CD4-positive, alpha-beta T cell treated with Interleukin-6 at 100 ng/mL for 8 hours (primary cell): ENCODE measurements at places on chromosomes 1 and 21.

- no peak for DNase-seq
These were observed 664 bp downstream of the SLAMF1 start for GRCh38 chr1:160646180-160646579.

DNA sequence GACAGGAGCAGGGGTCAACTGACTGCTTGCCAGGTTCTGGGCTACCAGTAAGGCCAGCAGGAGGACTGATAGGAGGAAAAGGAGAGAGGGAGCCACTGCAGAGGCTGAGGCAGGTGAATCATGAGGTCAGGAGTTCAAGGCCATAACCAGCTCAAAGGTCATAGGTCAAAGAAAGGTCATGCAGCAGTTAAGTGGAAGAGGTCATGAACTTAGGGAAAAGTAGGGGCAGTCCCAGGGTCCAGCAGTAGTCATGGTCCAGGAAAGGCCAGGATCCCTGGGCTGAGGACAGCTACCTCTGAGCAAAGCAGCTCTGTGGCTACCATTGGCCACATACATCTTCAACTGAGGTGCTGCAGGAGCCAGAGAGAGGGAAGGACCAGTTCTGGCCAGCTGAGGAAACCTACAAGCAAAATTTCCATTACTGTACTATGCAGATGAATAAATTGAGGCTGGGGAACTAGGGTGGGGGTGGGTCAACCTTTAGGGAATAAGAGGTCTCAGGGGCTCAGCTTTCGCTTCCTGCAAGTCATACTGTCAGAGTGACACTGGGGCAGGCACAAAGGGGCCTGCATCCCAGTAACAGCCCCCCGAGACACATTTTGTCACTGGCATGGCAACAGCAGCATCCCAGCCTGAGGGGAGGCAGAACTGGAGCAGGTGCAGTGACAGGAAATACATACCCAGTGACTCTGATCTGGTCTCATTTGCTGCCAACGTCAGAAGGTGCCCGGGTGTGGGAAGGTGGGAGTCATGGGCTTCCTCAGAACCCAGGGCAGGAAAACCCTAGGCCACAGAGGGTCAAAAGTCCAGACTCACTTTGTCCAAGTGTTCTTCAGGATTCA is 5.2 kb upstream of the INPP5B start:
- no peak for DNase-seq

DNA sequence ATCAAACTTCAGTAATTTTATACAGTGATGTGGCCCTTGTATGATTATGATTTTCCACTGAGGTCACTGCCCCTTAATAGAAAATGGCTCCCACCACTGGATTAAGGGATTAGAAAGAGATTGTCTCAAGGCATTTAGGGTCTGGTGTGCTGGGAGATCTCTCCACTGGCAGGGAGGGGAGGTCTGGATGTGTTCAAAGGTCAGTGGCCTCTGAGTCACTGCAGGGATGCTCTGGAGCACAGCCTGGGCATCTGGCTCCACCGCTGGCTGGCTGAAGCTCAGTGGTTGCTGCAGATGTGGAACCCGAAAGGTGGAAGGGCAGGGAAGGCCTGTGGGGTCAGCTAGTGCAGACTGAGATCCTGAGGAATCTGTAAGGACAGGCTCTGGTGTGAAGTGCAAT is 18.3 kb upstream of the CHI3L1 start:
- DNase-seq: no peak

DNA sequence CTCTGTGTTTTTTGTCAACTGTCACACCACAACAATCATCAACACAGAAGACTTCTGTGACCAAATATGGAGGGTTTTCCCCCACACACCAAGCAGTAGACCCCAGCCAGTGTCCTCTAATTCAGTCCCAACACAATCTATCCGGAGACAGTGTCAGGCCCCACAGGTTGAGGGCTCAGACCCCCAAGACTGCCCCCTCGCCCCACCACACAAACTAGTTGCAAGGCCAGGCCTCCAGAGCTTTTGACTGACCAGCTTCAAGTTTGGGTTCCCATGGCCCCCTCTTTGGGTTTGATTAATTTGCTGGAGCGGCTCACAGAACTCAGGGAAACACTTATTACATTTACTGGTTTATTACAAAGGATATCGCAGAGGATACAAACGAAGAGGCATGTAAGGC is 37.2 kb downstream of the NEK2 start:
- no peak for DNase-seq

- DNase-seq: no peak
These were observed at the start of gene SYPL2 for GRCh38 chr1:109466452-109467300. TSS of gene SYPL2 (plus strand) at chr1:109466546. CDS start at chr1:109466844, 298 bp downstream.

- no peak for DNase-seq
These were observed 169.6 kb upstream of the LHX8 start for GRCh38 chr1:74964508-74965102.

GRCh38 chr1:225654688-225655508 is 2.0 kb upstream of the ENAH start:
- no peak for DNase-seq

DNA sequence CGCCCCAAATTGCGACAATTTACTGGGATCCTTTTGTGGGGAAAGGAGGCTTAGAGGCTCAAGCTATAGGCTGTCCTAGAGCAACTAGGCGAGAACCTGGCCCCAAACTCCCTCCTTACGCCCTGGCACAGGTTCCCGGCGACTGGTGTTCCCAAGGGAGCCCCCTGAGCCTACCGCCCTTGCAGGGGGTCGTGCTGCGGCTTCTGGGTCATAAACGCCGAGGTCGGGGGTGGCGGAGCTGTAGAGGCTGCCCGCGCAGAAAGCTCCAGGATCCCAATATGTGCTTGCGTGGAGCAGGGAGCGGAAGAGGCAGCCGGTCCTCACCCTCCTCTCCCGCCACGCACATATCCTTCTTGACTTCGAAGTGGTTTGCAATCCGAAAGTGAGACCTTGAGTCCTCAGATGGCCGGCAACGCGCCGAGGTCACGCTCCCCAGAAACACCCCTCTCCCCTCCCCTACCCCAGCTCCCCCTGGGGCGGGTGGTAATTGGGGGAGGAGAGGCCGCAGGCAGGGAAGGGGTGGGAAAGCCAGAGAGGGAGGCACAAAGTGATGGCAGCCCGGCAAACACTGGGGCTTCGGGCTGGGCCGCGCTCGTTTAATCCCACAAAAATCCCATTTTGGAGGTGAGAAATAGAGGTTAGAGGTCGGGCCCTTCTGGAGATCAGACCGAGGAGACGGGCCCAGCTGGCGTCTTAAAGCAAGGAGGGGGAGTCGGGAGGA is 6.2 kb downstream of the SIM2 start:
- DNase-seq: no peak

DNA sequence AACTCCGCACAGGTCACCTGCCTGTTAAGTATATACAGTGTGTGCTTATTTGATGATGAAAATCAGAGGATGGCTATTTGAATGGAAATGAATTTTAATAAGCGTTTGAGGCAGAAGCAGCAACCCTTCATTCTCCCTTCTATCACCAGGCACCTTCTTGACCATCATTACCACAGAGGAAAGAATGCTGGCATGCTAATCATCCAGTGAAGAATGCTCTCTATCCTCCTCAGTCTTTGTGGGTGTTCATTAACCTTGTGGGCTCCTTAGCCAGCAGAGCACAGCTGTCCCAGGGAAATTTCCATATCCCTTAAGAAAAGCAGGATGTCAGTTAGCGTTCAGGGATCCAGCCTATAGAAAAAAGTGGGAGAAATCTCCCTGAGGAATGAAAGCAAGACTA is 428.0 kb upstream of the CAMK1G start:
- DNase-seq: no peak

DNA sequence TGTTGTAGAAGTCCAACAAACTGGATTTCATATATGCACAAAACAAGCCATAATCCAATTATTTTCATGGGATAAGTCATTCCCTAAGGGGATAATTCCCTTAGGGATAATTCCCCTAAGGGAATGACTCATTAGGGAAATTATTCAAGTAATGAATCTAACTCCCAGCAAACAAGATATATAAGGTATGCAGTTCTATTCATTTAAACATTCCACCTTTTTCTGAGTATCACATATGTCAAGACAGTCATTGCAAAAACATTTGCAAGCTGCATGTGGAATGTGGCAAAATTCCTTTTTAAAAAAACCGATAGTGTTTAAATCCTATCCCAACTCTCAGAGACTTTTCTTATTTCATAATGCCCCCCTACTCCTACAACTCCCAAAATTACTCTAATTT is 131.2 kb downstream of the AKT3 start:
- no peak for DNase-seq

DNA sequence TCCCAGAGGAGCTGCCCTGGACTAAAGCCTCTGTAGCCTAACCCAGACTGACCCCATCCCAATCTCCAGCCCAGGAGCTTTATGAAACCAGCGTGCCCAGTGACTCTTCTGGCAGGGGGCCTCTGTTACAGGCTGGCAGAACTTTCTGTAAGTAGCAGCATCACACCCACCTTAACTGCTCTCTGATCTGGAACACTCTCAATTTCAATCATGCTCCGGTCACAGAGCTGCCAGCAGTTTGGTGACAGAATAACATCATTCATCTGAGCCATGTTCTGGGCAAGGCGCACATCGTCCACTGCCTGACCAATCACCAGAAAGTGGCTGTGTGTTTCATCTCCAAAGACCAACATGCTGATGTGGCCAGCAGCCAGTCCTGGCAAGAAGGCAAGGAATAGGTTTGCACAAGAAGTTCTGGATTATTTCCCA is 14.7 kb downstream of the ADCY10 start:
- no peak for DNase-seq

DNA sequence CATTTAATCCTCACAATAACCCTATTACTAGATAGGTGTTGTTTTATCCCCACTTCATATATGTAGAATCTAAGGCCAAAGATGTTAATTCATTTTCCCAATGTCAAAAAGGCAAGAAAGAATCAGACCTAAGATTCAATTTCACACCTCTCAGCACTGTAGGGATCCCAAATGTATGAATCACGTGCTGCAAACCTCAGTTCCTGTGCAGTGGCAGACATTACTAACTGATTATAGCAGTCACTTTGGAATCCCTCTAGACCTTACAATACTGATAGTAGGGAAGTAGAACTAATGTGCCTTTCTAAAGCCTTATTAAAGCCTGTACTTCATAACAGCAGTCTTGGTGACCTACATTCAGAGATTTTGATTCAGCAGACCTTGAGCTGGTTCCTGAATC is 2.3 kb downstream of the C1orf87 start:
- DNase-seq: no peak

- no peak for DNase-seq
These were observed 59.5 kb downstream of the S100B start for GRCh38 chr21:46545363-46545762.

DNA sequence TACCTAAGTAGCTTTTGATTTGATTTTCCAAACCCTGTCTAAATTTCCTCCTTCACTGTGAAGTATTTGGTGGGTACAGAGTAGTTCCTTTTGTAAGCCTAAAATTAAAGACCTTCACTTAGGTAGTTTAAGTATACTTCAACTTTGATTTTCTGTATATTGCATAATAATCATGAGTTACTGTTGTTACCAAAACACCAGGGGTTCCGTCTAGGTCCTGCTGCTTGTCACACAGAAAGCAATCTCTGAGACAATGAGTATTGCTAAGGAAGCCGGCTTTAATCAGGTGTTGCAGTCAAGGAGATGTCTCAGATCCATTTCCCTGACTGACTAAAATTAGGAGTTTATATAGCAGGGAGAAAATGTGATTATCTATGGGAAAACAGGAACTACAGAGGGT is 15.3 kb downstream of the RPS6KC1 start:
- DNase-seq: no peak

GRCh38 chr21:45164124-45164511 is 89.7 kb downstream of the ADARB1 start:
- DNase-seq: no peak

DNA sequence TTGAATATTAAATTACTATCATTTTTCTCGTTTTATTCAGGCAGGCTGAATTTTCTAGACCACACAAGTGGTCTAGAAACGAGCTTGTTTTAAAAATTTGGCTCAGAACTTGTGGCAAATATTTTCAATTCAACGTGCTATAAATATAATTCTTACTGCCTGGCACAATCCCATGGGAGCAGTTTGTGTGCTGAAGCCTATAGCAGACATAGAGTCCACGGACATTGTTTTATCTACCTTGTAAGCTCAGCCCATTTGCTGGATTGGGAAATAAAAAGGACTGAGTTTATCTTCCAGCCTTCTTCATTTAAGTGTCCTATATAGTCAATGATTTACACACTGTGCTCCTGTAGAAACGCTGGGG is 103.4 kb downstream of the ZBTB18 start:
- DNase-seq: no peak

- DNase-seq: no peak
These were observed 32.2 kb upstream of the MED18 start for GRCh38 chr1:28296401-28297261.

DNA sequence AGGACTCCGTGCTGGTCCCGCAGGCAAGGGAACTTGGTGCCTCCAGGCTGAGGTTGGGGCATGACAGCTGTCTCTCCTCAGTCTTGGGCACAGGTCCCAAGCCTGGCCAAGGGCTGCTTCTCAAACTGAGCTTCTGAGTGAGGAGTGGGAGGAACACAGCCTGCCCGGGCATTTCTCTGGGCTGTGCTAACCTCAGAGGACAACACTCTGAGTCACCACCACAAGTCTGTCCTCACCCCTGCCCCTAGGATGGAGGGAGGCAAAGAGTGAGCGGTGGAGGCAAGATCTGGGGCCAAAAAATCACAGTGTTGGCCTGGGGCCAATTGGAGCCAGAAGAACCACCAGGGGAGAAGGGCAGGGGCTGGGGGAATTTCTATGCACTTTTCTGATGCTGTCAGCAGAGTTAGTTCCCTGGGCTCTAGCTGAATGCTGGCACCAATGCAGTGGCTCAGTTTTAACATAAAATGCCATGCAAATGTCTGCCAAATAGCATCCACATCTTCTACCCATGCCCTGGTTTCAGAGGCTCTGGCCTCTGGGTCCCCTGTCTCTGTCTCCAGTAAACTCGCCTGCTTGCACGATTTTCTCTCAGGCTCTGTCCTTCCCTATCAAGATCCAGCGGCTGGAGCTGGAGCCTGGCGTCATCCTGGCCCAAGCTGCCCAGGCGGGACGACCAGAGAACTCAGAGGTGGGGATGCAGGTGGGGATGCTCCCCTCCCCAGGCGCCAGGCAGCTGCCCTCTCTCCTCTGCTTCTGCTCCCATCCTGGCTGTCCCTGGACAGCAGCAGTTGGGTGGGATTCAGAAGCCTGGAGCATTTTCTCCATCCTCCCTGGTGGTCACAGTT is 11.0 kb upstream of the CDK18 start:
- DNase-seq: no peak

- no peak for DNase-seq
These were observed 25.6 kb upstream of the PTGFR start for GRCh38 chr1:78465143-78465542.

- DNase-seq: no peak
These were observed 61.4 kb downstream of the STUM start for GRCh38 chr1:226609836-226610455.

DNA sequence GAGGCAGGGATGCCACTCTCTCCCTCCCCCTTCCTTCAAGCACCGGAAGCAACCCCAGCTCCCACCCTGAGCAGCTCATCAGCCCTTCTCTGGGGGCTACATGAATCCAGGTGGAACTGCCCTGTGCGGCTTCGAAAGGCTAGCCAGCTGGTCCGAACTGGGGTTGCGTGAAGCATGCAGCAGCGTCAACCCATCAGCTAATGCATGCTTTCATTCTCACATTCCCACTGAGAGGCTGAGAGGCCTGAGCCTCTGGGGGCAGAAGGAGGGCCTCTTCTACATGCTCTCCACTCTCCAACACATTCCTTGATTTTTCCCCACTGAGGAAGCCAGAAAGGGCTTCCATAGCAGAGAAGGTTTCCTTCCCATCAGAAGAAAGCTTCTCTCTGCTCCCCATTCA is 5.6 kb downstream of the RXRG start:
- DNase-seq: no peak
